ENCODE measurements at places on chromosomes 2 and 18.
A peak's percentile ranks its signal among the peaks of the same experiment; 100 is the strongest.

DNA sequence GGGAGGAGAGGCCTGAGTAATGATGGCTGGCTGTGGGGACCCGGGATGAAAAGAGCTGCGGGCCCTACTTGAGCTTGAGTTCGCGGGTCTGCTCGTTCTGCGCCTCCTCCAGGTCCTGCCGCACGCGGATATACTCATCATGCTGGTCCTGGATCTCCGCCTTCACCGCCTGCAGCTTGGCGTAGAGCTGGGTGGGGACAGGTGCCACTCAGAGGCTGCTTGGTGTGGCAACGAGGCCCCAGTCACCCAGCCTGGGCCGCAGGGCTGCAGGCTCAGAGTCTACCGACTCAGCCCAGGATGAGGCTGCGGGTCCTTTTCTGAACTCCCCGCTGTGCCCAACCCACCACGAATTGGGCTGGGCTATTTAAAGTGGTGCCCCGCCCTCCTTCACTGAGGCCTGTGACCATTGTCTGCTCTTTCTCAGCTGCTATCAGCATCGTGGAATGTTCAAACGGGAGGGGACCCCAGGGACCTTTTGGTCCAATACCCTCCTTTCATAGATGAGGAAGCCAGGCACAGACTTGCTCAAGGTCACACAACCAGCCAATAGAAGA lies 28.0 kb downstream of the KIF3C start:
- DNase-seq = no peak

- no peak for DNase-seq
Measured at GRCh38 chr2:21633911-21634310, 510.1 kb downstream of the TDRD15 start.

DNA sequence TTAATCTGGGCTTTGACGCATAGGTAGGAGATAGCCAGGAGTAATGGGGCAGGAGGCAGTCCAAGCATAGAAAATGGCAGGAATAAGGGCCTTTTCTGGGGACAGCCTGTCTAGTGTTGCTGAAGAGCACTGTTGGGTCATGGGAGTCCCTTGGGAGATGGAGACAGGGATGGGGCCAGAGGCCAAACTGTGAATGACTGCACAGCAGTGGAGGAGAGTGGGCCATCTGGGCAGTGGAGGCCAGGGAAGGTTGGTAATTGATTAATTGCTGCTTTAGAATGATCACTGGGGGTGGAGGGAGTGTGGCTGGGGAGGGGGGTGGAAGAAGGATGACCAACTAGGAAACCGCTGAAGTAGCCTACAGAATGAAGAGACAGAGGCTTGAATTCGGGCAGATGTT lies 28.6 kb upstream of the CREG2 start:
- DNase-seq = no peak

- no peak for DNase-seq
Measured at GRCh38 chr2:46383113-46383395, 85.8 kb downstream of the EPAS1 start.

GRCh38 chr18:3450012-3450798 lies at the start of gene TGIF1:
TGIF1 (plus strand) TSS chr18:3450172; CDS start chr18:3450490, 318 bp downstream.
- peak; percentile 65 for DNase-seq

DNA sequence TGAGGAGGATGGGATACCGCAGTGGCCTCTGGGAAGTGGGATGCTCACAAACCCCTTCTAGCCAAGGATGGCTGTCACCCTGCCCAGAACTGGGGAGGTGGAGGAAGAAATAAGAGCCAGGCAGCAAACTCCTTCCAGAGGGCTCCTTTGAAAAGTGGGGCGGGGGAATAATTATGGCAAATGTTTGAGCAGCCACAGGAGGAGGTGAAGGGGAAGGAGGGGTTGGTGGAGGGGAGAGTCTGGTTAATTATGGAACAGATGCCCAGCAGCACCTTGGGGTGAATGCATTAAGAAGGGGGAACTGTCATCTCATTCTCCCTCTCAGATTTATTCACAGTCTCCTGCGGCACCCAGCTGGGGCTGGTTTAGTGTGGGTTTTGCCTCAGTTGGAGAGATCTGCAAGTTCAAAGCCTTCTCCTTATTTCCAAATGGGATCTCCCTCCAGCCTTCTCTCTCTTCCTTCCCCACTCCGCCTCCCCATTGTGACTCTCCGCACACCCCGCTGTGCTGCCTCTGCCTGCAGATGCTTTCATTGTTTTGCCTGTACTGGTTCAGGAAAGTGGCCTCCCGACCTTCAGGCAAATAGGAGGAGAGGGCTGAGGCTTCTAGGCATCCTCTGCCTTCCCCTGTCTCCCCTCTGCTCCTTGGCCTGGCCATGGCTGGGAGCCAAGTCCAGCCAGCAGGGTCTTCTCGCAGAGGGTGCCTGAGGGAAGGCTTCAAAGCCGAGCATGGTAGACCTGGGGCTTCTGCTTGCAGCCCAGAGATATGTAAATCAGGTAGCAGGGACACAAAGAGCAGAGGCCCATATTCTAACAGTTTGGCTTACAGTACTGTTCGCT lies 457.2 kb upstream of the MEX3C start:
- DNase-seq = no peak

DNA sequence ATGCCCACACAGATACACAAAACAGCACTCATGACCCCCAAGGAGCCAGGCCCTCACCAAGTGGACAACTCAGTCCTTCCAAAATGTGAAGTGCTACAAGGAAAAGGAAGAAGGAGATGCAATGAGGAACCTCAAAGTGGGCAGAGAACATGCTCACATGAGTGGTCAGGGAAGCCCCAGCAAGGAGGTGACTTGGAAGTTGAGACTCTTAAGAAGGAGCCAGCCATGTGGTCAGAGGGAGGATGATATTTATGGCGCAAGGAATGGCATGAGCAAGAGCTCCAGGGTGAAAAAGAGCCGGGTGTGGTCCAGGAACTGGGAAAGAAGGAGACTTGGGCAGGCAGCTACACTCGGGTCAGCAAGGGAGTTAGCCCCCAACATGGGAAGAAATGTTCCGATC lies 30.0 kb upstream of the KLHL29 start:
- DNase-seq = no peak

DNA sequence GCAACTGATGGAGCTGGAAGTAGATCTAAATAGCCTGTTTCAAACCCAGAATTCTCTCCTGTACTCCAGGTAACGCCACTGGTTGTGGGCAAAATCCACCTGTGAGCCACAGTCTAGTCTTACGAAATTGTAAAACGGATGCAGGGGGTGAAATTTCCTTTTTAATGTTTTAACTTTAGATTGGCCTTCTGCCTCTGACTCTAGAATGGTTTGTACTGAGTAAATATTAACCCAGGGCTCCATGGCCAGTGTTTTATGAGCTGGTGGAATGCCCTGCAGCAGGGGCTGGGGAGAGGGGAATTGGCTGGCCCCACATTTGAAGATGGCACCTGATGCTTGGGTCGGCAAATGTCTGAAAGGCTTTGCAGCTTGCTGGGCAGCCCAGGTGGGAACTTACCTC lies 156.6 kb downstream of the MYCN start:
- DNase-seq = no peak

DNA sequence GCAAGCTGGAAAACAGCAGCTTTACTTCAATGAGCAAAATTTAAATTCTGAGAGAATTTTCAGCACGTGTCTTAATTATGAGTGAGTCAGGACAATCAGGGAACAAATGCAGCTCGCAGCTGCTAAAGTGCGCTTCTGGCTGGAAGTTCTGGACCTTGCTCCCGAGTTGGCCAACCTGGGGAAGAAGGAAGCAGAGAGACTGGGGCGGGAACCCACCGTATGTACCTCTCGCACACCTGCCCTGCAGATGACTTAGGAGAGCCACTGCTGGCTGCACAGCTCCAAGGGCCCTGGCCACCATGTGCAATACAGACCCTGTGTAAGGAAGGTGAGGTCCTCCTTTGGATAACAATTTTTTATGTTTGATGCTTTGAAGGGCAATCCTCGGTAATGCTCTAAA lies 42.4 kb downstream of the REEP1 start:
- DNase-seq = no peak

GRCh38 chr2:124884315-124884714 lies 859.2 kb downstream of the CNTNAP5 start:
- DNase-seq = no peak

DNA sequence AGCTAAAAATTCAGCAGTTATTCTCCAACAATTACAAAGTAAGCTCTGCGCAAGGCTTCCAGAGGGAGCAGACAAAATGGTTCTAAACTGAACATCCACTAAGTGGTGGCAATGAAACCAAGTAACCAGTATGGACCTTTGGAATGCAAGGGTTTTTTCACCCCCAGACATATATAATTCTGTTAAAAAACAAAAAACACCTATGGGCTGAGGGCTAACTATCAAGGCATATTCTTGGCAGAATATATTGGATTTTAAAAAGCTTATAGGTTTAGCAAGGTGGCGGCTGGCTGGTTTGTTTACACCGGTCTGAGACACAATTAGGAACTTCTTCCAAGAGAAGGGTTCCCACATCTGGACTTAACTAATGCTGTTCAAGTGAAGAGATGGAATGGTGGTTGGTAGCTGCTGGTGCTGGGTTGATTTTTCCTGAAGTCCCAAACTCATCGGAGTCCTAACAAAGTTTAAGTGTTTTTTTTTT lies 2.8 kb downstream of the ZFP36L2 start:
- DNase-seq = no peak

GRCh38 chr2:219556413-219556812 lies 12.6 kb downstream of the TMEM198 start:
- no peak for DNase-seq

GRCh38 chr2:45945302-45945717 lies 293.8 kb downstream of the PRKCE start:
- no peak for DNase-seq

DNA sequence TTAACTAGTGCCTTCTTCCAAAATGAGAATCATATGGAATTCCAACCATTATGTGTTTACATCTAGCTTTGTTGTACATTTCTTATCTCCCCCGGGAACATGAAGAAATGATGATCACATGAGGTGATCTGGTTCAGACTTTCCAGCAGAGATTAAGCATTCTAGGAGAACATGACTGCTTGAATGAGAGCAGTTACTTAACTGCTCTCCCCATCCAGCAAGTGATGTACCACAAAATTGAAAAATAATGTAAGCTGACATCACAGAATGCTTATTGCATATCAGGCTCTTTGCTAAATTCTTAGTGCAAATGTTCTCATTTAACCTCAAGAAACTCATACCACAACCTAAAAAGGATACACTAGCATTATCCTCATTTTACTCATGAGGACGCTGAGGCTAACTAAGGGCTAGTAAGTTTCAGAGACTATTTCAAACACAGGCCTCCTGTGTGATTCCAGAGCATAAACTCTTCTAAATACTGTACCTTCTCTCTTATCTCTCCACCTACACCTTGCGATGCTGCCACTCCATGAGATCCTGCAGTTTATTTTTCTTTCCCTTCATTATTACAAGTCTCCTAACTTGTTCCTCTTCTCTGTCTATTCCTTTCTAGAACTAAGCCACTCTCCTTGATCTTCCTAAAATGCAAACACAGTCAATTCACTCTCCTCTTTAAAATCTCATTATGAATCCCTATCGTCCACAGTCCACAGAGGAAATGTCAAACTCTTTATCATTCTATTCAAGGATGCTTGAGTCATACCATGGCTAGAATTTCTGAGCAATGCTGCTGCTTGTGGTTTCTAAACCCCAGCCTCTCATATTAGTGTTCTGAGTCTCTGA lies 1224.8 kb upstream of the ZEB2 start:
- DNase-seq = no peak

DNA sequence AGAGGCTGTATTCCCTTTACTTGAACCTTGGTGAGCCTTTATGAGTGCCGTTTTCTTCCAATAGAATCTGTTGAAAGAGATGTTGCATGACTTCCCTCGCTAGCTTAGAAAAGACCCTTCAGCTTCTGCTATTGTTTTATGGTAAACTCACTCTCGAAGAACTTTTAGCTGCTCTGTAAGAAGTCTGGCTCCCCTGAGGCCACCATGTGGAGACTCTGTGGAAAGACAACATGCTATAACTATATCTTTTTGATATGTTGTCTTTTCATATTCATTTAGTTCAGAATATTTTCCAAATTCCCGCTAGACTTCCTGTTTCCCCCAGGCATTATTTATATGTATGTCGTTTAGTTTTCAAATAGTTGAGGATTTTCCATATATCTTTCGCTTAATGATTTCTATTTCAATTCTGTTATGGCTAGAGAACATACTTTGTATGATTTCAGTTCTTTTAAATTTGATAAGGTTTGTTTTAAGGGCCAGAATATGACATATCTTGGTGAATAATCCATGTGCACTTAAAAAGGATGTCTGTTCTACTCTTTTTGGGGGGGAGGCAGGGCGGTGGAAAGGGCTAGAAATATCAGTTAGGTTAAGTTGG lies 64.1 kb downstream of the PTPN4 start:
- DNase-seq = no peak

- no peak for DNase-seq
Measured at GRCh38 chr2:1715184-1716013, 28.9 kb downstream of the PXDN start.

- DNase-seq = no peak
Measured at GRCh38 chr2:124563426-124563825, 538.3 kb downstream of the CNTNAP5 start.

GRCh38 chr18:35306588-35307250 lies 16.7 kb upstream of the ZSCAN30 start:
- no peak for DNase-seq

DNA sequence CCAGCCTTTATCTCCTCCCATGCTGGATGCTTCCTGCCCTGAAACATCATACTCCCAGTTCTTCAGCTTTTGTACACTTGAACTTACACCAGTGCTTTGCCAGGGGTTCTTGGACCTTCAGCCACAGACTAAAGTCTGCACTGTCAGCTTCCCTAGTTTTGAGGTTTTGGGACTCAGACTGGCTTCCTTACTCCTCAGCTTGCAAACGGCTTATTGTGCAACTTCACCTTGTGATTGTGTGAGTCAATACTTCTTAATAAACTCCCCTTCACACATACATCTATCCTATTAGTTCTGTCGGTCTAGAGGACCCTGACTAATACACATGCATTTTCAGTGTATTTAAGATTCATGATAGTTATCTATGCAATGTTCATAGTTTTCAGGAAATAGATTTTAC lies 35.8 kb upstream of the ZNF804A start:
- no peak for DNase-seq

DNA sequence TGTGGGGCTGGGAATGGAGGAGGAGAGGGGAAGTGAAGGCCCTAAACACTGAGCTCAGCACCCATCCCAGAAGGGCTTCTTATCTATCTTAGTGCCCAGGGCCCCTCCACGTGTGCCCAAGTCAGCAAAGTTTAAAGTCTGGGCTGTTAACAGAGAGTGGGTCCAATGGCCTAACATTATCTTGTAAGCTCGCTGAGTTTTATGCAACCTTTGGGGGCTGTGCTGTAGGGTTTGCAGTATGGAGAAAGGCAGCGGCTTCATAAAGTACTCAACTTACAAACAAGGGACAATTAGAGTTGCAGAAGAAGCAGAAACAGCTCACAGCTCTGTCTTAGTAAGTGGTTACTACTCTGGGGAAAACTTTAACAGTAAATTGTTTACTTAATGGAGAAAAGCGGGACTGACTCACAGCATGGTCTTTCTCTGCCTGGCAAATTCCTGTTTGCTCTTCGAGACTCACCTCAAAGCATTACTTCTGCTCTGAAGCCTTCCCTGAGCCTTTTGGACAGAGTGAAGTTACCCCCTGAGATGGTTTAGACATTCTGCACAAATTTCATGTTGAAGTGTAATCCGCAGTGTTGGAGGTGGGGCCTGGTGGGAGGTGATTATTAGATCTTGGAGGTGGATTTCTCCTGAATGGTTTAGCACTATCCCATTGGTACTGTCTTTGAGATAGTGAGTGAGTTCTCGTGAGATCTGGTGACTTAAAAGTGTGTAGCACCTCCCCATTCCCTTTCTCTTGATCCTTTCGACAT lies 9.0 kb downstream of the ENOSF1 start:
- no peak for DNase-seq

All from stimulated activated CD4-positive, alpha-beta T cell treated with anti-CD3 and anti-CD28 coated beads, Interleukin-4, amount 100 ng/mL, for 1 hour (primary cell).